ENCODE measurements at places on chromosomes 11 and 22.

DNA sequence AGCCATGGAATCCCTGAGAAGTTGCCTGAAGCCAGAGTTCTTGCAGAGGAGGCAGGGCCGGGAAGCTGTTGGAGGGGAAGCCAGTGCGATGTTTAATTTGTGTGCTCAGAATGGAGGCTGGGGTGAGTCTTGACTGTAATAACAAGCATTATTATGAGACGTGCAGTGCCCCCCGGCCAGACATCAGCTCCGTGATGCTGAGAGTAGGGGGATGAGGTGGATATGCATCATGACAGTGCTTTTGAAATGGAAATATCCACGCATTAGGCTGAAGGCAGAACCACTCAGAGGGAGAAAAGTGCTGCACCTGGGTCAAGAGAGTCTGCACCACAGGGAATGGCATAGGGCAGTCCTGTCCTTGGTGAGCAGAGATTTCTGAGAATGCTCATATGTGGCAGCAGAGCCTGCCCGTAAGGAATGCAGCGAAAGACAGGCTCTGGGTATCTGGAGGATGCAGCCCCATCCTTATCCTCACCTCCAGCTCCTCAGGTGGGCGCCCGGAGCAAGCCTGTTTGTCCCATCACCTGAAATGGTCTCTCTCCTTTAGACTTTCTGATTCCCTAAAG, 37.6 kb upstream of the SEZ6L start:
- no peak for DNase-seq

DNA sequence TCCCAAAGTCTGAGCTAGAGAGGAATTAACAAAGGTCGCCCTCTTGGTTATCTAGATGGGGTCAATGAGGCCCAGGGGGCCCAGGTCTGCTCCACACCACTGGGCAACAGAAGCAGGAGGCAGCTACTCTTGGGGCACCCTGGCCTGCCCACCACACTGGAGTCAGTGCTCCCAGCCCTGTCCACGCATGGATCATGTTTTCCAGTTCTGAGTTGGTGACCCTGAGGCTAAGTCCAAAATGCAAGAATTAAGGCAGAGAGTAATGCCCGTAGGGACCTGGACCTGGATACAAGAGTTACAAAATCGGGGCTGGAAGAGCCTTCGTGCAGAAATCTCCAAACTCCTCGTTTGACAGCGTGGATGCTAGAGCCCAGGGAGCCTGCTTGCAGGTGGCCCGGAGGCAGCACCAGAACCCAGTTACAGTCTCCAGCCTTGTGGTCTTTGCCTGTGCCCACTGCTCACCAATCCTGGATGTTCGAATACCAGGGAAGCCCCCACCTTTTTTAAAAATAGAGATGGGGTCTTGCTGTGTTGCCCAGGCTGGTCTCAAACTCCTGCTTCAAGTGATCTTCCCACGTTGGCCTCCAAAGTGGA, 6.1 kb upstream of the THRSP start:
- no peak for DNase-seq

DNA sequence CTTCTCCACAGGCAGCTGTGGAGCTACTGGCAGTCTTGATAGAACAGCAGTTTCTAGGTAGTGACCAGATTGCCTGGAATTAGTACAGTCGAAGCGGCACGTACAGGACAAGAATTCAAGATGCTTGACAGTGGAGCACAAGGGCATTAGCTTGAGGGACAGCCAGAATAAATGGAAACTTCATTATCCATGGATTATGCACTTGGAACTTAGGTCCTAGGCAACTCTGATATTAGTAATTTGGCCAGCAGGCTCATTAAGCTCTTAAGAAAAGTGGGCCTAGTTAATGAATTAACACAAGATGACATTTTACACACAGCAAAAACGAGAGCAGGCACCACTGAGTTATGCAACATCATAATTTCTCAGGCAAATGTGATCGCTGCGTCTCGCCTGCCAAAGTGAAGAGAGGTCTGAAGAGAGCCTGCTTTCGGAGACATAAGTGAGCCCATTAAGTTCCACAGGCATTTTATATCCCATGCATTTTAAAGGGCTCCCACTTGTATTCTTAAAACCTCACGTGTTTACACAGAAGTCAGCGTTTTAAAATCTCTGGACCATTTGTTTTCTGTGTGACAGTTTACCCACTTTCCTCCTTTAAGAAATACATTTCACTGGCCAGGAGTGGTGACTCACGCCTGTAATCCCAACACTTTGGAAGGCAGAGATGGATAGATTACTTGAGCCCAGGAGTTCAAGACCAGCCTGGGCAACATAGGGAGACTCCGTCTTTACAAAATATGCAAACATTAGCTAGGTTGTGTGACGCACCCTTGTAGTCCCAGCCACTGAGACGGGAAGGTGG, 66.2 kb downstream of the COMMD9 start:
- no peak for DNase-seq

GRCh38 chr11:3124821-3125220, 40.3 kb downstream of the OSBPL5 start:
- DNase-seq: no peak

GRCh38 chr11:31687256-31687655, 123.9 kb downstream of the PAX6 start:
- DNase-seq: no peak

DNA sequence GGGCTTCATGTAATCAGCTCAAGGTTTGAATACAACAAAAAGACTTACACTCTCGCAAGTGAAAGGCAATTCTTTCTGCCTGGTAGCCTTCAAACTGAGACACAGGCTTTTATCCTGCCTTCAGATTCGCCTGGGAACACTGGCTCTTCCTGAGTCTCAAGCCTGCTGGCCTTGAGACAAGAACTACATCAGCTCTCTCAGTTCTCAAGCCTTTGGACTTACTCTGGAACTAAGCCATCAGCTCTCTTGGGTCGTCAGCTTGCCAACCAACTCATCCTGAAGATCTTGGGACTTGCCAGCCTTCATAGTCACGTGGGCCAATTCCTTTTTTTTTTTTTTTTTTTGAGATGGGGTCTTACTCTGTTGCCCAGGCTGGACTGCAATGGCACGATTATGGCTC, 35.7 kb upstream of the LRRC10B start:
- no peak for DNase-seq

DNA sequence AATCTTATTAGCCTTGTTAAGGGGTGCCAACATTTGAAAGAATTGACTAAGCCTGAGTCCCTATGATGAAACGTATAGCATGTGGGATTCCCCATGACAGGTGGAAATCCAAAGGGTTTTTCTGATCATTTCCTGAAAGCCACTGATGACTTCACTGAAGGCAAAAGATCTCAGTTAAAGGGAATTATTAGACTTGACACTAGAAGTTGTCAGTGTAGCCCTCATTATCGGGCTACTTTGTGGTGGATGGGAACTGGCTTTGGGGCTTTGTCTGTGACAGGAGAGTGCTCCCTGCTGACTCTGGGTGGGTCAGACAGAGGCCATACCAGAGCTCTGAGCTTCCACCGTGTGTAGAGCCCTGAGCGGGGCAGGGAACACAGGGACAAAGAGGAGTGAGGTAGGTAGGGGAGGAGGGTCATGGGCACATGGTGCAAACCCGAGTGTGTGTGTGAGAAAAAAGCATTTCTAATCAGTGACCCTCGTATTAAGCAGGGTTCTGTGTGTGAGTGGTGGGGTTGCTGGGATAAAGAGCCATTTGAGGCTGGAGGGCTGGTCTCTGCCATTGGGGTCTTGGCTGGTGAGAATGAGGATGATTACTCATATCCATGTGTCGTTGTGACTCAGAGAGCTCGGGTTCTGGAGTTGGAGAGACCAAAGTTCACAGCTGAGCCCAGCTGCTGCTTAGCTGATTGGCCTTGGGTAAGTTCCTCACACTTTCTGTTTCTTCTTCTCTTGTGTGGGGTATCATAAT, 101.1 kb downstream of the GRIK4 start:
- no peak for DNase-seq

DNA sequence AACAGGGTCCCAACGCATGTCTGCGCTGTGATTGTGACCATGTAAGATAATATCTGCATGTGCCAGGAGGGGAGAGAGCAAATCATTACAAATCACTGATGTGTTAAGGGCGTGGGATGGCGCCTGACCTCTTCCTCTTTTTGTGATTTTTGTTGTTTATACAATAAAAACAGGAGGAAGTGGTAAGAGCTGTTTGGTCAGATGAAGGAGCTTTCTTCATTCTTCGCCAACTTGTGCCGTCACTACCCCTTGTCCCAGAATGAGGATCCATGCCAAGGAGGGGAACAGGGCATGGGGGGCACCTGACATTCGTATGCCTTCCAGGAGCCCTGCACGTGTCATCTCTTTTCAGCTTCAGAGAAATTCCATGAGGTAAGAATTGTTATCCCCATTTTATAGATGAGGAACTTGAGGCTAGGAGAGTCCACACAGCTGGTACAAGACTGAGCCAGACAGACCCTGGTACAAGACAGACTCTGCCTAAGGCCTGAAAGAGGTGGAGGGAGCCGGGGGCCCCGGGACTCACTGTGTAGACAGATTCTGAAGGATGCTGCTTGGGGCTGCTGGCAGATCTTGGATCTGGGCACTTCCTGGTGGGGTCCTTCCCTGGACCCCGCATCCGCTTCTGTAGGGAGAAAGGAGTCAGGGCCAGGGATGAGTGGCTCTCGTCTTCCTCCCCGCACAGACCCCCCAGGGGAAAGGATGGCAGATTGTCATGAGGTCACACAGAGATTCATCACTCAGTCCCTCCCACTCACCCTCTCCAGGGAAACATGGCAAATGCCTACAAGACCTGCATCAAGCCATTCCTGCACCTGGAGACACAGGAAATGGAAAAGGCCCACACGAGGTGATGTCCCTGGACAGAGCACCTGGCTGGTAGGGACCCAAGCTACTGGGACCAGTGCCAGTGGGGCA, 34.6 kb downstream of the NFAM1 start:
- no peak for DNase-seq
